Heart right ventricle (tissue), 16 donors: ENCODE measurements at places on chromosomes 3 and 15. TPM values are rescaled to one million over a fixed set of nuclear protein-coding genes. Genes with fewer than 3 reads are reported as not detected.

The TMEM266 gene
- 0.01 TPM for polyA plus RNA-seq

The RTP1 gene
- polyA plus RNA-seq: not detected

The GOLGA8Q gene
- 0.33 TPM for polyA plus RNA-seq

The SLC2A2 gene
- not detected for polyA plus RNA-seq

The IQCF5 gene
- polyA plus RNA-seq: not detected

The CYP1A1 gene
- polyA plus RNA-seq: 0.20 TPM

The GABRG3 gene
- polyA plus RNA-seq: not detected

The IGSF10 gene
- polyA plus RNA-seq: 1.5 TPM

The SCAMP5 gene
- polyA plus RNA-seq: 5.3 TPM

The LRRIQ4 gene
- not detected for polyA plus RNA-seq

The SPTSSB gene
- 0.51 TPM for polyA plus RNA-seq

The OIP5 gene
- polyA plus RNA-seq: 0.33 TPM

The SAMMSON gene
- polyA plus RNA-seq: not detected

The DUOX1 gene
- polyA plus RNA-seq: 0.14 TPM

The PATL2 gene
- polyA plus RNA-seq: 2.1 TPM

The FETUB gene
- not detected for polyA plus RNA-seq

The BUB1B gene
- polyA plus RNA-seq: 0.80 TPM

The TRH gene
- 0.01 TPM for polyA plus RNA-seq

The CYP19A1 gene
- polyA plus RNA-seq: 0.68 TPM
